ENCODE measurements at places on chromosomes 3 and 15.

GRCh38 chr3:9501226-9501625 is 52.4 kb downstream of the LHFPL4 start:
- no peak for DNase-seq

DNA sequence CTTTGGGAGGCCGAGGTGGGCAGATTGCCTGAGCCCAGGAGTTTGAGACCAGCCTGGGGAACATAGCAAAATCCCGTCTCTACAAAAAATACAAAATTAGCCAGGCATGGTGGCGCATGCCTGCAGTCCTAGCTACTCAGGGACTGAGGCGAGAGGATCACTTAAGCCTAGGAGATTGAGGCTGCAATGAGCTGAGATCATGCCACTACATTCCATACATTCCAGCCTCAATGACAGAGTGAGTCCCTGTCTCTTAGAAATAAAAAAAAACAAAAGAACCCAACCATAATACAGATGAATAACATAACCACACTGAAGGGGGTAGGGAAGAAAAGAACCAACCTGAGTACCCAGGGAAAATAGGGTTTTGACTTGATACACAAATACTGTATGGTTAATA is 19.7 kb upstream of the CGNL1 start:
- peak; percentile 49 for DNase-seq

DNA sequence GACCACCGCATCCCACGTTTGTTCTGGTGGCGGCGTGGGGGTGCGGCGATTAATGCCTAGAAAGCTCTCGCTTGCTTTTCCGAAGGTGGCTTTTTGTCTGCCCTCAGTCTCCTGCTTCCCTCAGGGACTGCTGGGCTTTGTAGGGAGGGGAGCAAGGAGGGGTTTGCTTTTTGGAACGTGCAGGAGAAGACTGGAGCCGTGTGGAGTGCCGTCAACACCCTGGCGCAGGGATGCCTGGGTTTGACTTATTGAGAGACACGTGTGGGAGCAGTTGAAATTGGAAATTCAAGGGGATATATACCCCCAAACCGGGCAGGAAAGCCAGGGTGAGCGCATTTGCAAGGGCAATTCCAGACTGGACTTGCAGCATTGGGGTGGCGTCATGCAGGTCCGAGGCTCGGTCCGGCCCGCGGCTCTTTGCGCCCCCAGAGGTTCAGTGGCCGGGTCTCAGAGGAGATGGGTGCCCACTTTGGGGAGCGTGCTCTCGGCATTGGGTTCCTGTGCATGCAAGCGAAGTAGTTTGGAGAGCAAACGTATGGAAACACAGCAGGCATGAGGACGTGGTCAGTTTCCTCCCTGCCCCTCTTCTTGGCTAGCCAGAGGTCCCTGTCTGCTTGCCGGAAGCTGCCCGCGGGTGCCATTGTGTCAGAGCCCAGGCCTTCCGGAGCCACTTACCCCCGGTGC is 2.1 kb downstream of the EPHB1 start:
- DNase-seq: no peak

GRCh38 chr3:12986986-12987385 is 86.2 kb downstream of the IQSEC1 start:
- no peak for DNase-seq

- no peak for DNase-seq
These were observed 174.3 kb downstream of the MAGI1 start for GRCh38 chr3:65864357-65864904.

- DNase-seq: no peak
These were observed 512.5 kb downstream of the AGBL1 start for GRCh38 chr15:86591994-86592735.

- no peak for DNase-seq
These were observed 60.9 kb upstream of the TJP1 start for GRCh38 chr15:29883126-29883525.

GRCh38 chr15:36818260-36818659 is 238.8 kb downstream of the CDIN1 start:
- no peak for DNase-seq

DNA sequence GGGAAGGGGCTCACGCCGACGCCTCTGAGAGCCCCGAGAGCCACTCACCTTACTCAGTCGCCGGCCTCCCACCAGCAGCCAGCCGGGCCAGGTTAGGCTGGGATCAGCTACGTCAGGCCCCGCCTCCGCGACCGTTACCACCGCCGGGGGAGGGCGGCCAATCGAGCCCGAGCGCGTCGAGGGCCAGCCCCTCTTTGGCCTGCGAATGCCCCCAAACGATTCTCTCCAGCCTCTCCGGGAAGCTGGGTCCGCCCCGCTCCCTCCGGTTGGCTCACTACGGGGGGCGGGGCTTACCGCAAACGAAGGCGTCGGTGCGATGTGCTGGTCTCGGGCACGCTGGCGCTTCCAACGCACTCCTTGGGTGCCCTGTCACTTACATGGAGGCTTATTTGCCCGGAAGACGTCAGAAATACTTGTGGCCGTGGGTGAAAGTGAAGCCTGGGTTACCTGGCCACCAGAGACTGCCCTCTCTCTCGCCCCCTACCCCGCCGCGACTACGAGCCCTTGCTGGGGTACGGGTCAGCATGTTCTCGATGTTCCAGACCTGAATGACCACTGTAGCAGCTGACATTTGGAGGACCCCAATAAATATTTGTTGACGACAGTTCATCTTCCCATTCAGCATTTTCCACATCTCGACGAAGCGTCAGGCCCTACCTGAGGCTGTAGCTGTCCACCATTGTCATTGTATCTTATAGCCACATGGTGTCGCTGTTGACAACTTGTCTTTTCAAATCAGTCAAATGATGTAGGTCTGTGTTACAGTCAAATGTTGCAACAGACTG is at the start of gene CEP70:
CEP70 (minus strand) TSS at position 111 of the 785 bp plus-strand sequence. CDS start 21,333 bp downstream, outside the sequence.
- DNase-seq: peak; percentile 76

DNA sequence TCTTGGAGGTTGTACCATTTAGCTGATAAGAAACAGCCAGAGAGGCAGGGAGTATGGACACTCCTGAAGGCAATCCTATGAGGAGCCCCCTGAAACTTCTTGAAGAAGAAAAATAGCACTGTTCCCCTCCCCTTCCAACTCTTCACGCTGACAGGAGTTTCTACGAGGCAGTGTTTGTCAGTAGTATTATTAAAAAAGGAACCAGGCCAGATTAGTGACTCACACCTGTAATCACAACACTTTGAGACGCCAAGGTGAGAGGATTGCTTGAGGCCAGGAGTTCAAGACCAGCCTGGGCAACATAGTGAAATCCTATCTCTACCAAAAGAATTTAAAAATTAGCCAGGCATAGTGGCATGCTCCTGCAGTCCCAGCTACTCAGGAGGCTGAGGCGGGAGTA is 38.7 kb downstream of the WWTR1 start:
- DNase-seq: no peak

GRCh38 chr3:22632536-22632935 is 570.6 kb upstream of the UBE2E2 start:
- no peak for DNase-seq

DNA sequence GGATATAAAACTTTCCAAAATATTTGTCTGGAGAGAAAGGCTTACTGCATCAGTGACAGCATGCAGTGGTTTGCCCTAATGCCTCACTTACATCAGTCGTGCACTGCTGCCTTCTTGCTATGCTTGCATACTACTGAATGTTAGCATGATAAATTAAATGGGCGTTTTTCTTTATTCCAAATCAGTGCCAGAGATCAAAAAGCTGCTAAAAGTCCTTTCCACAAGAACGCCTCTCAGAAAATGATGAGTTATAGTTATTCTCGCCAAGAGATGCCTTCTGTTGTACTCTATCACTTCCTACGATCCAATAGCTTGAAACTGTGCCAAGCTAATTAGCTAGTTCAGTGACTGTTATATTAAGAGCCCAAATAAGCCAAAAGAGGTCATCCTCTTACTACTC is 345.8 kb upstream of the ROBO2 start:
- DNase-seq: no peak

DNA sequence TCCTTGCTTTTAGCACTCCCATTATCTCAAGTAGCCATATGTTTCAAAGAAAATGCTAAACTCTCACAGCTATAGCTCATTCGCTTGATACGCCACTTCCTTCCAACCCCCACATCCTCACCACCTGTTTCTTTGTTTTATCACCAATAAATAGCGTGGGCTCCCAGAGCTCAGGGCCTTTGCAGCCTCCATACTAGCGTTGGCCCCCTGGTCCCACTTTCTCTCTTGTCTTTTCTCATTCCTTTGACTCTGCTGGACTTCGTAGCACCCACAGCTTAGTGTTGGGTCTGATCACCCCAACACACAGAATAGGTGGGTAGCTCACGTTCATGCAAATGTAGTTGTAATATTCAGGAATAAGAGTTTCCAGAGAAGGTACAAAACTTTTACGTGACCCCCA is 4.1 kb upstream of the GPD1L start:
- DNase-seq: no peak

DNA sequence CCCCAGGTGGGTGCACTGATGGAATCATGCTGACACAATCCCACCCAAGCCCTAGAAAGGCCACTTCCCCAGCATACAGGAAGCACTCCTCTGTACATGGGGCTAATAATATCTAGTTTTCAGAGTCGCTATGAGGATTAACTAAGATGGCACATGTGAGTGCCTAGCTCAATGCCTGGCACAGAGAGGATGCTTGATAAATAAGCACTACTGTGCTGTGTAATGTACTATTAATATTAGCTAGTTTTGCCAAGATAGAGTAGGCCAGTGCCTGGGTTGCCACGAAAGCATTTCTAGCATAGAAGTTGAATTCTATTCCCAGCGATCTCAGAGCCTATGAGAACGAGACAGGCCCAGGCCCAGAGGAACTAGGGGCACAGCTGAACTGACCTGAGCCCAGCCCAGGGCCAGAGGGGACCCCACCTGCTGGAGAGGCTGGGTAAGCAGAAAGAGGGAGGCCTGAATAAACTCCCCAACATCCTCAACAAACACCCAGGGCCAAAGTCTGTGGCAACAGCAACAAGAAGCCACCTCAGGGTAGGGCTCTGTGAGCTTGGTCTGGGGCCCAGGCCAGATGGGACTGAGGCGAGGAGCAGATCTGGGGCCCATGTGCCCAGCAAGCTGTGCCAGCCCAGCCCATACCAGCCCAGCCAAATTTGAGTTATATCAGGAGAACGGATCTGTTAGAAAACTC is 7.6 kb upstream of the SEMA7A start:
- DNase-seq: no peak

DNA sequence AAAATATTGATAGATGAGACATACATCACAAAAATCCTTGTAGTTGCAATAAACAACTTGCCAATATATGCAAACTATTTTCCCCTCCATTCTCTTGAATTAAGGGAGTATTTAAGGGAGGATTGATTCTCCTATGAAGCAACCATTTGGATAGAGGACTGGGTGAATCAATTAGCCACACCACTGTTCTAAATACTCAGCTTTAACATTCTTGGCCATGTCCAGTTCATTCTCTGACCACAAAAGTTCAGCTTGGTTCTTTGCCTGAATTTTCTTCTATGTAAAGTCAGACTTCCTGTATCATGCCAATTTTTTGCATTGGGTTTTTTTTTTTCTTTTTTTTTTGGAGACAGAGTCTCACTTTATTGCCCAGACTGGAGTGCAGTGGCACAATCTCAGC is 15.8 kb upstream of the SEC11A start:
- no peak for DNase-seq

- DNase-seq: no peak
These were observed 841 bp downstream of the EIF3J start for GRCh38 chr15:44537735-44538240.

DNA sequence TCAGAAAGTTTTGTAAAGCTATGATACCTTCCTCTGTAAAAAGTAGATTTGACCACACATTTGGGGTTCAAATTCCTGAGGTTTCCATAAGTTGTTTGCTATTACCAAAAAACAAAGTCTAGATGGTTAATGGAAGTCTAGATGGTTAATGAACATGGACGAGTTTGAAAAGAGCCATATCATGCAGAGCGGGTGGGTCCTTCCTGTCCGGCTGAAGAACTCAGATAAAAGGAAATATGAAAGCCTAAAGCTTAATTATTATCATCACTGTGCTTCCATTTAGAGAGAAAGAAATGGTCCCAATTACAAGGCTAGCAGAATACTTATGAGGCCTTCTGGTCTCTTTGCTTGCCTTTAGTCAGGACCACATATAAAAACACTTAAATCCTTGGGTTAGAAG is 132.1 kb upstream of the SATB1 start:
- DNase-seq: no peak

DNA sequence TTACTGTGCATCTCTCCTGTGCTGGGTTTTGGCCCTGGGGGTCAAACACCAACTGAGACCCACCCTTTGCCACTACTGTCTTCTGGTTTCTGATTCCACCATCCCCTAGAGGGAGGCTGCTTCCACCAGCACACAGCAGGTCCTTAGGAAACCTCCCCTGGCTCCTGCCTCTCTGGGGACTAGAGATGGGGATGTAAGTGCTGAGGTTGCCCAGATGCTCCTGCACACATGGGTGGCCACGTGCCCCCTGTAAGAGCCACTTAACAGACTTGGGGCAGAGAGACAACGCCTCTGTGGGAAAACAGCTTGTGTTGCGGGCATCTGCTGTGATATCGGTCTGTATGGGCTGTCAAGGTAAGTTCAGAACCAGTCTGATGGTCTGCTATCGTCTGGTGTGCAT is 83.4 kb downstream of the ATP2B2 start:
- DNase-seq: no peak

DNA sequence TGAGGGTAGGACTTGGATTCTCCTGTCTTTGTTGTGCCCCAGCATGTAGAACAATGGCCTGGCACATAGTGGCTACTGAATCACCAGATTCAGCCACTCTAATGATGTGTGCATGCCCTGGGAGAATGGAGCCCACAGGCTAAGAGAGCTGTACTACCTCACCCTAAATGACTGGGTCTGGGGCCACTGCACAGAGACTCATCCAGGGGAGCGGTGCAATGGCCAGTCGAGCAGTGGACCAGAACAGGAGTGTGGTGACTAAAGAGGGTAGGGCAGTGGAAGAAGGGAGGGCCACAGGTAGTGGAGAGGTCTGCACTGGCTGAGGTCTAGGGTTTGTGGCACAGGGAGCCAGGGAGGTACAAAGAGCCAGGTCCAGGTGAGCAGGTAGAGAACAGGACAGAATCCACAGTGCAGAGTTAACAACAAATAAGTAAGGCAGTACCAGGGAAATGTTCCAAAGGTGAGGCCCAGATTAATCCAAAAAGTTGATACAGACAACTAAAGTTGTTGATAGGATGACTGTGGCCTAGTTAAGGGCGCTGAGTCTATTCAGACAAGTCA is 142.7 kb upstream of the ATP11B start:
- no peak for DNase-seq

GRCh38 chr3:4834403-4834866 is 144.8 kb upstream of the BHLHE40 start:
- no peak for DNase-seq

DNA sequence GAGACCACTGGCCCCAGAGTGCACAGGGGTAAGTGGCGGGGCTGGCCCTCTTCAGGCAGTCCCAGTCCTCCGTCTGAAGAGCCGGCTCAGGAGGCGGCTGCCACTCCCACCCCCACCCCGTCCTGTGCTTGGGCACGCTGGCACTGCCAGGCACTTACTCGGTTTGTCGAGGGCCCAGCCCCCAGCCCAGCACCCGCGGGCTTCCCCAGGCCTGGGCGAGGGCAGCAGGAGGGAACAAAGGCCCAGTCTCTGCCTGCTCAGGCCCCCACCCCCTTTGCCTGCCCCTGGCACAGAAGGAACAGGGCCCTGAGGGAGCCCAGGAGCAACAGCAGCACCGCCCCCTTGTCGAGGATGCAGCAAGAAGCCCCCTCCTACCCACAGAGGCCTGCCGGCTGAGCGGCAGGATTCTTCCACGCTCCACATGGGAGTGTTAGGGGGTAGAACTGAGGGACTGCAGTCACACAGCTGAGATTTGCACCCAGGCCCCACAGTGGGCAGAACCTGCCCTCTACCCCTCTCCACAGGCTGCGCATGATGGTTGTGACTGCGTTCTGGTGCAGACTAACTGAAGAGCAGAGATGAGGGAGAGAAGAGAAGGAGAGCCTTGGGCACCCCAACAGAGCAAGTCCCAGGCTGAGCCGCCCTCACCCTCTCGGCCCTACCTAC is 8.9 kb downstream of the DUSP7 start:
- DNase-seq: no peak

- no peak for DNase-seq
These were observed 495 bp downstream of the CDC25A start for GRCh38 chr3:48187579-48188265.
